GM12892 (cell line): ENCODE measurements at places on chromosomes 6 and 20.
A peak's percentile ranks its signal among the peaks of the same experiment; 100 is the strongest.

DNA sequence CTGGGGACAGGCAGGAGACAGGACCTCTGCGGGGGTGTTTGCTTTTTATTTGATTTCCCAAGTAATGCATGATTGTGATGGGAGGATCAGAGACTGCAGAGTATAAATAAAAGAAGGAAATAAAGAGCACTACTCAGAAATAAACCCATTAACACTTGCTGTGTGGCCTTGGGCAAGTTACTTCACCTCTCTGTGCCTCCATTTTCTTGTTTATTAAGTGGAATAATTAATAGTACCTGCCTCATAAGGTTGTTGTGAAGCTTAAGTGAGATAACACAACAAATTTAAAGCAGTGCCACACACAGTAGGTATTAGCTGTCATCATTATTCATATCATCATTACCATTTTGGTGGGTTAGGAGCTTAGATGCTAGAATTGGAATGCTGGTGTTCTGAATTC, 8.1 kb downstream of the CEBPB start:
- DNase-seq: no peak

DNA sequence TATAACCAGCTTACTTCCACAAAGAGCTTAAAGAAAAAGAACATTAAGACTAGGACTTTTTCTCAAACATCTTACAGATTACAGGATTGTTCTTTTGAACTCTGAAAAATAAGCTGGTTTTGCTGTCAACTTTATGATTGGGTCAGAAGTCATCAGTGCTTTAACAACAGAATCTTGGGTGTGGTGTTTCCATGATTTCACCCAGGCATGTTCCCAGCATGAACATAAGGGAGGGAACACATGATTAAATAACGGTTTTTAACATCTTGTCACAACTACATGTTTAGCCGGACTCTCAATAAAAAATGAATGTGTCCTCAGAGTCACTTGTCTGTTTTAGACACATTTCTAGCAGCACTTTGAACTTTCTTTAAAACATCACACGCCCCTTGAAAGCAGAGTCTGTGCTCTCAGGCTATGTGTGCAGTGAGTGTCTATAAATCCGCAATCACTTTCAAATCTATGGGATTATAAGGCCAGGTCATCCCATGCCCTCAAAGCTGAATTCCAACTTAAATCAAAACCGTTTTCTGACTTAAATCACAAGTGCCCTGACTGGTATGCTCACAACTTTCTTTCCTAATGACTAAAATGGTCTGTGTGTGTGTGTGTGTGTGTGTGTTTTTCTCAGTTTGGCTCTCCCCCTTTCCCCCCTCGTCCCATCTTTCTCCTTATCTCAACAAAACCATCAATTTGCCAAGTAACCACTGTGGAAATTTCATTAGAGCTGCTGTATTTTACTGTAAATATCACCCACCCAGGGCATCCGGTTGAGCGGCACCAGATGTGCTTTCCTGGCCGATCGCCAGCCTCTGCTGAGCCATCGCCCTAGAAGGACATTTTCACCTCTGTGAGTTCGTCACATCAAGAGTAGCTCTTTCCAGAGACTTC, 216.8 kb upstream of the DTNBP1 start:
- peak; percentile 36 for DNase-seq

DNA sequence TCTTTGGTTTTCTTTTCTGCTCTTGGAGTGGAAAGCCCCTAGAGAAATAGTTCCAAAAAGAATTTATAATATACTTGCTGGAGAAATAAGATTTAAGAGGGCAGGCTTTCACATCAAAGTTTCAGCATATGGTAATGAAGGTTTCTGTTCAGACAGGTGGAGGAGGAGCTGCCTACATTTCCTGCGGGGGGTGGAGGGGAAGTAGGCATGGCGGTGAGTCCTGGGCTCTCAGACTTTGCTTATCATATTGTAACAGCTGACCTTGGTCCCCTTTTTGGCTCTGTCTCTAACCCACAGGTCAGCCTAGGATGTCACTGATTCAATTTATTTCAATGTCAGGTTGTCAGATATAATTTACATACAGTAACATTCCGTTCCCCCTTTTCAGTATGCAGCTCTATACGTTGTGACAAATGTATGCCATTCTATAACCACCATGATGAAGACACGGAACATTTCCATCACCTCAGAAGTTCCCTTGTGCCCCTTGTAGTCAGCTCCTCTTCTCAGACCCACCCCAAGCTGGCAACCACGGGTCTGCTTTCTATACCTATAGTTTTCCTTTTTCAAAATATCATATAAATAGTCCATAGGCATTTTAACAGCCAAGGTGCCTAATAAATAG, 77.6 kb upstream of the GGTLC1 start:
- DNase-seq: no peak

DNA sequence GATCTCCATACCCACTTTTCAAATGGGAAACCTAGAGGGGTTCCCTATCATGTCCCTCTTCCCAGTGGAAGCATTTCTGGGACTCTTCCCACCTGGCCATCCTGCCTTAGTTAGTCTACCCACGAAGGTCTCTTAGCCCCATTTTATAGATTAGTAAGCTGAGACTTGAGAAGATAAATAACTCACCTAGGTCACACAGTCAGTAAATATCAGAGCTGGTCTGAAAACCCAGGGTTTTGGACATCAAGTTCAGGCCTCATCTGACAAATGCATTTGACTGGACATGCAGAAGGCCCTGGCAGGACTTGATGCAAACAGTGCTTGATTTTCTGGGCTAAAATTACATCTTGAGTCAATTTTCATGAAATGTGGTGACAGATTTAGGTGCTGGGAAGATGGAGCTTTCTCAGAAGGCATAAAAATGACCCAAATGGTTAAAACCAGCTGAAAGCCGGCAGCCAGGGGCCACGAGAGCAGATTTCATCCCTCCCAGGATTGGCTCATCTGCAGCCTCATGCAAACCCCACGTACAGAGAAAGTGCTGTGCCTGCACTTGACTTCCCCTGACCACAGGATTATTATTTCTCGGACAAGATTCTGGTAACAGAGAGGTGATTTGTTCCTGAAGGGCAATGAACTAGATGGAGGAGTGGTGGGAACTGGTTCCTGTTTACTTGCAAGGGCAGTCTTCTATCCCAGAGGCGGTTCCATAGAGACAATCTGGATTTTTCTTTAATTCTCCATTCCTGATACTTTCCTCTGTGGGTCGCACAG, 23.1 kb downstream of the CPNE5 start:
- DNase-seq: no peak

GRCh38 chr6:7468382-7469081, 72.9 kb upstream of the DSP start:
- DNase-seq: no peak
